Amygdala (tissue), 56 donors: ENCODE measurements at places on chromosomes 6 and 20.

DNA sequence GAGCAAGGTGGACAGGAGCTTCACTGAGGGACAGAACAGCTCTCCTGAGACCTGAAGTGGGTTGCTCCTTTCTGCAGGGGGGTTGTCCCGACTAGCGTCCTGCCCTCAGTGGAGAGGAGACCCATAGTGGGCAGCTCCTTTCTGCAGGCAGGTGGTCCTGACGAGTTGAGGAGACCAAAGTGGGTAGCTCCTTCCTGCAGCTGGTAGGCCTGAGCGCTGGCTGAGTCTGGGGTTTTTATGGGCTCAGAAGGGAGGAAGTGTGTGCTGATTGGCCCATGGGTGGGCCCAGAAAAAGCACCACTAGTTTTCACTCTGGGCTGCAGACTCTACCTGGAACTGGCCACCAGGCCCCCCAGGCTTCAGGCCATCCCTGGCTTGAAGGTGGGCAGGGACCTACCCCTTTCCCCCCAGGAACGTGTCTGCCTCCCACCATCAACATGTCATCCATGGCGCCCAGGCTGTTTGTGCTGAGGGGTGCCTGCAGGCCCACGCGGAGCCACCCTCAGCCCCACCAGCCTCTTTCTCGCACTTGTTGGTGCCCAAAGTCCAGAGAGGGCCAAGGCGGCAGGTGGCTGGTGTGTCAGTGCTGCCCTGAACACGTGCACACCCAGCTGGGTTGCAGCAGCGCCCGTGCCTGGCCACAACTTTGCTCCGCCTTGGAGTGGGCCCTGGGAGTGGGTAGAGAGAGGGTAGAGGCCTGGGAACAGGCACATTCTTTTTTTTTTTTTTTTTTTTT, 1.6 kb upstream of the DEK start:
- no peak for DNase-seq

DNA sequence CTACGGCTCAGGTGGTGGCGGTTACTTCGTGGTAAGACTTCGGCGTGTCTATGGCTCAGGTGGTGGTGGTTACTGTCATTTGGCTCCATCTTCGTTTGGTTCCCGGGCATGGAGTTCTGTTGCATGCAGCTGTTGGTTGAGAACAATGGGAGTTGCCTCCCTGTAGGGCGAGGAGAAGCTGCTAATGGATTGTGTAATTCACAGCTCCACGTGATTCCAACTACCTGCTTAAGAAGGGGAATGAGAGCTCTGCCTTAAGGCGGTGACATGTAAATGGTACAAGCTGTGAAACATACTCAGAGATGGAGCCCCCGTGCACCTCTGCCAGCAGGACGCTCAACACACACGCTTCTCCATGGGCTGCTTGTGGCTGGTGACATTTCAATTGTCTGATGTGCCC, 12.4 kb upstream of the DACT2 start:
- no peak for DNase-seq

GRCh38 chr6:164283574-164283973, 869.1 kb downstream of the QKI start:
- DNase-seq, result no peak

DNA sequence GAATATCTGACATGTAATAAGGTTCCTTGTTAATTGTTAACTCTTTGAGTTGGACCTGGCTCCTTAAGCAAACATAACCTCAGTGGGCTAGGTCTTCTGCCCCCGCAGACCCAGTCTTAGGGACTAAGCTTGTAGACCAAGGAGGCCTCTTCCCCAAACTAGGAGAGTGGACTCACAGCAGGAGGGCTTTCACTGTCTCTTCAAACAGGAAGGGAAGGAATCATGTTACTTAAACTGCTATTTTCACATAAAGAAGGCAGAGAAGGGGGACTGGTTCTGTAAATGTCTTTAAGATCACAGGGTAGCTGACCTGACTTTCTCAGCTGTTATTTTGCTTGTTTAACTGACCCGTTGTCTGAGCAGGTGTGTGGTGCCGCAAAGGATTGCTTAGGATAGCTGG, 34.9 kb upstream of the PRDM1 start:
- no peak for DNase-seq

- DNase-seq, result no peak
Measured at GRCh38 chr6:160102399-160102798, 19.2 kb upstream of the SLC22A1 start.

- peak; percentile 56 for DNase-seq
Measured at GRCh38 chr20:58891086-58891717, 38.7 kb downstream of the GNAS start.

DNA sequence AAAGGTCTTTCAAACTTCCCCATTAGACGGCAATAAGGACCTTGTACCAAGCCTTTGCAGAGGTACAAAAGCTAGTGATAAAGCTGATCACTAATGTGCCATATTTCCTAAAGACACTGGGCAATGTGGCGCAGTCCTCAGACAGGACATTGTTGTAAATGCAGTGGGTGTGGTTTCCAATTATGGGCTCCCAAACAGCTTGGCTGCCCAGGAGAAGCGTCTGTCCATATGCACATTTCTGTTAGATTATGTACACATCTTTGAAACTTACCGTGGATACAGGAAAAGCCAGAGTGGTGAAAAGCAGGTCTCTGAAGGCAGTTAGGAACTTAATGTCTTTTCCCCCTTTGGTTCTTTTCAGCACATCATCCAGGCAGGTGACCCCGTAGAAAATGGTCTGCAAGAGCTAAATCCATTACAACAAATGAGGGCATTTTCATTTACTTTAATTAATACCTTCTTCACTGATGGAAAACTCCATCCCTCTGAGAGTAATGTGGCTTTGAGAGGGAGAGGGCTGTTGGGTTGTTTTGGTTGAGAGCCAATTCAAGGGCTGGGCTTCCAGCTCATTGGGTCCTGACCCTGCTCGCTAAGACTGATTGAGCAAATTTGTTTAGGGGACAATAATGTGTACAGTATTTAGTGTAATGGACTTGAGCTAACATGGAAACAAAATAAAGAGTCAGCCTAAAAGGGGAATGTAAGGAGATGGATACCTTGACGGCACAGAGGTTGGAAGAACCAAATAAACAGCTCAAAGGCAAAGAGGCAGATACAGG, 10.4 kb downstream of the ADTRP start:
- DNase-seq, result no peak

- DNase-seq, result no peak
Measured at GRCh38 chr6:154515826-154516225, 5.3 kb upstream of the CNKSR3 start.

- DNase-seq, result no peak
Measured at GRCh38 chr6:15484821-15485220, 178.0 kb downstream of the DTNBP1 start.

DNA sequence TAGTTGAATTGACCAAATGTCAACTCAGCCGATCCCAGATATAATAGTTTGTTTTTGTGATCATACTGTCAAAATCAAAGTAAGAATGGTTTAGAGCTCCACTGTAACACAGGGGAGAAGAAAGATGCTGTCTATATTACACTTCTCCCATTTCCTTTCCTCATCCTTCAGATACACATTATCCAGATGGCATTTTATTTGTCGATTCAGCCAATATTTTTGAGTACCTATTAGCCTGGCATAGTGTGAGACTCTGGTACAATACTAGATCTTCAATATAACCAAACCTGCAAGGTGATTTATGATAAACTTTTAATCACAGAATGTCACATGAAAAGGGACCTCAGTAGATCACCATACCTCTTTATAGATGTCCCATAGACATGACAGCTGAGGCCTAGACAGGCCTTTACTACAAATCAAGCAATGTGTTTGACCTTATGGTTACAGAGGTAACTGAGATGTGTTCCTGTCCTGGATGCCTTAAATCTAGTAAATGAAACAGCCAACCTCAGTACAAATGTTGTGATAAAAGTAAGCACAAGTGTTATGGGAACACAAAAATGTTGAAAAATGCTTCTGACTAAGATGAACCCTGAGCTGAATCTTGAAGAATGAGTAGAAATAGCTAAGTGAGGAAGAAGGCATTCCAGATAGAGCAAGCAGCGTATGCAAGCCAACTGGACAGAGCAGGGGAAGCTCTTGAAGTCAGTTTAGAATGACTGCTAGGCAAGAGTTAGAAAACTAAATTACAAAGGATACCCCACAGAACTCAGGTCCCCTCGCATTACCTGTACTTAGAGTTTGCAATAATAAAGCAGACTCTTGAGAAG, 1.9 kb downstream of the FBXO9 start:
- DNase-seq, result no peak
